HCT116 (cell line): ENCODE measurements at places on chromosomes 2 and 18. TPM values are rescaled to one million over a fixed set of nuclear protein-coding genes. Genes with fewer than 3 reads are reported as not detected.

DNA sequence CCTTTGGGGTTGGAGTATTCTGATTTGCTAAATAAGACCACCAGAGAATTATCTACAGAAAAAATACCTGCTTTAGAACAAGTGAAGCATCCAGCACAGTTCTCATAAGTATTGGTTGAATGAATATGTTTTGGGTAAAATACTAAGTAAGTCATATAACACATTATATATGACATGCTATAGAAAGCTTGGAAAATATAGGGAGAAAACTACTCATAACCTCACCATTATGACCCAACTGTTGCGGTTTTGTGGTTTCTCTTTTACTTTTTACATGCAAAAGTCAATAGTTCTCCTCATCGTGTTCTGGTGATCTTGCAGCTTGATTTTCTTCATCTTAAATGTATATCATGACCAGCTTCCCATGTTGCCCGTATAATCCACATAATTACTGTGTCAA lies 66.2 kb downstream of the DIPK1C start:
- H3K27ac ChIP-seq, result no peak overlapping the region
- peaks cover 31% of the 10 kb centered on the region for H3K27me3 ChIP-seq
- no peak for DNase-seq
- H3K4me3 ChIP-seq, result no peak overlapping the region

The DYSF gene
- 0.89 TPM for total RNA-seq

DNA sequence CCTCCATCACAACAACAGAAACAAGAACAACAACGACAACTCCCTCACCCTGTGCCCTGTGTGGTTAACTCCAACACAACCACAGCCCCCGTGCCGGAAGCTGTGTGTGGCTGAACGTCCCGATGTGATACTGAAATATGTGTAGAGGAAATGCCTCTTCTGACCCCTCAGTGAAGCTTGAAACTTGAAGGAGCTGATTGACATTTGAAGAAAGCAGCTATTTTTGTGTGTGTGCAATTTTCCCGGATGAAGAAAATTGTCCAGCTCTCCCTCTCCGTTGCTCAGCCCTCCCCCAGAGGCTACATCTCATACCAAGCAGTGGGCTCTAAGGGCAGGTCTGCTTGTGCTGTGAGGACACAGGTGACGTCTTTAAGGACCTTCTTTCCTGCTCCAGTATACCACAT lies 173.8 kb downstream of the ICOS start:
- no peaks in the 10 kb centered on the region for H3K36me3 ChIP-seq
- no peak overlapping the region for H3K4me3 ChIP-seq
- no peak overlapping the region for H3K27ac ChIP-seq
- DNase-seq, result no peak
- peaks cover 21% of the 10 kb centered on the region for H3K27me3 ChIP-seq
- no peaks in the 10 kb centered on the region for H3K4me1 ChIP-seq

DNA sequence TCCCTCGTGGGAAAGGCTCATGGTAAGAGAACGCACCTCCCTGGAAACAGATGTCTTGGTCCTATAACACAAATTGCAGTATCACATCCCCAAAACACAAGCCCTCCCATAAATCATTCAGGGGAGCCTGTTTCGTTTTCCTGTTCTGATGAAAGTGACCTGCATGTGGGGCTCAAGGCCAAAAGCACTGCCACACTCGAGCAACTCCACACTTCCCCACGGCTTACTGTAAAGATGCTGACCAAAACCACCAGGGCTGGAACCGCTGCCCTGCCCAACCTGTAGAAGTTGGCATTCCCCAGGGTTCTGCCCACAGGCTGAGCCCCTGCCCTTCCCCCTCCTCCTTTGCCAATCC lies 139.7 kb downstream of the BCL11A start:
- H3K27me3 ChIP-seq, result peaks cover 29% of the 10 kb centered on the region
- no peak for DNase-seq
- no peak overlapping the region for H3K4me3 ChIP-seq
- no peaks in the 10 kb centered on the region for H3K36me3 ChIP-seq

GRCh38 chr18:58385472-58385871 lies 243.4 kb downstream of the ALPK2 start:
- DNase-seq, result no peak
- no peaks in the 10 kb centered on the region for H3K4me1 ChIP-seq
- H3K36me3 ChIP-seq, result 0 out of 2 replicates have a peak, but pooled peaks cover 9% of the 10 kb centered on the region
- no peaks in the 10 kb centered on the region for H3K27me3 ChIP-seq

GRCh38 chr18:9825571-9826073 lies 60.2 kb upstream of the TXNDC2 start:
- no peaks in the 10 kb centered on the region for H3K36me3 ChIP-seq
- H3K27me3 ChIP-seq, result no peaks in the 10 kb centered on the region

The ACADL gene
- not detected for total RNA-seq

- H3K36me3 ChIP-seq, result no peaks in the 10 kb centered on the region
- no peak overlapping the region for H3K4me3 ChIP-seq
- H3K27ac ChIP-seq, result no peak overlapping the region
- no peaks in the 10 kb centered on the region for H3K4me1 ChIP-seq
- no peak for DNase-seq
Measured at GRCh38 chr2:162293122-162293786, 25.2 kb downstream of the IFIH1 start.

DNA sequence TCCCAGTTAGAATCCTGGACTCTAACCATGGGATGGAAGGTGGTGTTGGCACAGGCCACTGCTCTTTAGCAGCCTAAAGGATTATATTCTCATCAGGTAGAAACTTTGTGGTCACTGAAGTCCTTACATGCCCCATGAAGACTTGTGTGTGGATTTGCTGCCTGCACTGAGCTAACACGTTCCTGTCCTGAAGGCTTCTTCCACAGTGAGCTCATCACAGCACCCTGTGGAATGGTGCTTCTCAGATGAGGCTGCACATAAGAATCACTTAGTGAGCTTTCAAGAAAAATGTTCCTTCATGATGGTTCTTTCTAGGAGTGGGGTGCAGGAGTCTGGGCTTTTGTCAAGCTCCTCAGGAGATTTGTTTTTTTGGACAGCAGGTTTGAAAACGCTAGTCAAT lies 26.8 kb downstream of the STAMBP start:
- H3K36me3 ChIP-seq, result peaks cover 14% of the 10 kb centered on the region
- H3K4me3 ChIP-seq, result no peak overlapping the region
- no peaks in the 10 kb centered on the region for H3K27me3 ChIP-seq
- H3K27ac ChIP-seq, result no peak overlapping the region
- H3K4me1 ChIP-seq, result peaks cover 14% of the 10 kb centered on the region
- DNase-seq, result no peak

The PPM1B gene
- total RNA-seq, result 36.9 TPM

The ANKRD62 gene
- total RNA-seq, result 0.34 TPM

DNA sequence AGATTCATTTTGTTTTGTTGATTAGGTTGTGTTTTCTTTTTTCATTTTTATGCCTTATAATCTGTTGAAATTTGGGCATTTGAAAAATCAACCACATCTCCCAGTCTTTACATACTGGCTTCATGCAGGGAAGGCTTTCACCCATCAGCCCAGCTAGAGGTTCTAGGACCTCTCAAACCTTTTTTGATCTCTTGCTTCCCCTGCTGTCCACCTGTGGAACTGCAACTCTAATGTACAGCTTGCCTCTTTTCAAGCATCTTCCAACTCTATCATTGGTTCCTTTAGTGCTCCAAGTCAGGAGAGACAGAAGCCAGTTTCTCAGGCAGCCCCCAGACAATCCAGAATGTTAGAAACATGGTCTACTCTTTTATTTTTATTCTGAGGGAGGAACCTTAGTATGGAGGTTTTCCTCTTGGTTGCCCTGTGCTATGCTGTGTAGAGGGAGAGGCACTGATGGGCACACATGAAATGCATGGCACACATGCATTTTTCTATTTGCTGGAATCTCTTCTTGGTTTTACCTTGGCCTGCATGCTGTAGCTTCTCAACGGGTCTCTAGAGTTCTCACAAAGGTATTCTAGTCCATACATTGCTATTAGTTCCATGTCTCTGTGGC lies 107.2 kb upstream of the L3MBTL4 start:
- H3K27me3 ChIP-seq, result no peaks in the 10 kb centered on the region
- DNase-seq, result no peak
- no peak overlapping the region for H3K4me3 ChIP-seq
- no peak overlapping the region for H3K27ac ChIP-seq
- H3K36me3 ChIP-seq, result no peaks in the 10 kb centered on the region

The EN1 gene
- not detected for total RNA-seq

DNA sequence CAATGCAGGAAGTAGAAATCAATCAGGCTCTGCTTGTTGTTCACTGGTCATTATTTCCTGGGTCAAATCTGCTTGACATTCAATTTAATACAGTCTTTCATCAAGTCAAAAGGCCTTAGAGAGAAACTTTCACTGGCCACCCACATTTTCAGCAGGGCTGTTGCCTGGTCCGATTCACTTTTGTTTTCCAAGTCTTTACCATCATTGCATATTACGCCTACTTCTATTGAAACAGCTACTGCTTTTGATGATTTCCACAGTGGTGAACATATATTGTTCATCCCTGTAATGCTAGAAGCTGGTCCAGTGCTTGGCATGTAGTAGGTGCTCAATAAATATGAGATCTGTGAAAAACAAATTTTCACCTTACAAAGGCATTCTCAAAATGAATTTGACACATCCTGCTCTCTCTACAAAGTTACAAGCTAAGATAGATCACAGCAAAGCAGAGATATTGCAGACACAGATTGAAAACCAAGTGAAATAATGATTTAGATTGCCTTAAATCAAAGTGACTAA lies 600.1 kb downstream of the ARHGAP15 start:
- no peak for DNase-seq
- H3K36me3 ChIP-seq, result no peaks in the 10 kb centered on the region
- no peak overlapping the region for H3K27ac ChIP-seq
- no peaks in the 10 kb centered on the region for H3K4me1 ChIP-seq
- H3K4me3 ChIP-seq, result no peak overlapping the region
- H3K27me3 ChIP-seq, result no peaks in the 10 kb centered on the region

- H3K4me1 ChIP-seq, result peaks cover 34% of the 10 kb centered on the region
- H3K4me3 ChIP-seq, result no peak overlapping the region
- no peak overlapping the region for H3K27ac ChIP-seq
- H3K27me3 ChIP-seq, result no peaks in the 10 kb centered on the region
Measured at GRCh38 chr2:223854741-223855140, 17.4 kb upstream of the AP1S3 start.

DNA sequence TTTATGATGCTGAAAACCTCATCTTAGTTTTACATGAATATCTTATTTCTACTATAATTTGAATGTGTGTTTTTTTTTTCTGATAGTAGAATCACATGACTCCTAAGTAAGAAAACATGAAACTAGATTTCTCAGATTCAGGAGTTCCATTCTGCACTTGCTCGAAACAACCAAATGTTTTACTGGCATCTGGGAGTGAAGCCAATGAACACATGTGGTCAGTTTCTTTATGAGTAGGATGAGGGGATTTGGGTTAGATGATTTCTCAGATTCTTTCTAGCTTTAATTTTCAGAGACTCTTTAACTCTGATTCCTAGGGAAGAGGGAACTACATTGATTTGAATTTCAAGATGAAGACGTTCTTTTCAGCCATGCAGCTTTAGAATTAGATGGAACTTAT lies 225.0 kb upstream of the NT5C1B start:
- H3K27me3 ChIP-seq, result 0 out of 2 replicates have a peak, but pooled peaks cover 11% of the 10 kb centered on the region
- no peaks in the 10 kb centered on the region for H3K36me3 ChIP-seq
- no peak overlapping the region for H3K27ac ChIP-seq
- no peak overlapping the region for H3K4me3 ChIP-seq
- no peaks in the 10 kb centered on the region for H3K4me1 ChIP-seq

- no peak for DNase-seq
- no peak overlapping the region; the same call in 1 of the 2 replicates for H3K27ac ChIP-seq
- H3K4me3 ChIP-seq, result no peak overlapping the region
Measured at GRCh38 chr2:239465017-239466001, 64.5 kb upstream of the HDAC4 start.

DNA sequence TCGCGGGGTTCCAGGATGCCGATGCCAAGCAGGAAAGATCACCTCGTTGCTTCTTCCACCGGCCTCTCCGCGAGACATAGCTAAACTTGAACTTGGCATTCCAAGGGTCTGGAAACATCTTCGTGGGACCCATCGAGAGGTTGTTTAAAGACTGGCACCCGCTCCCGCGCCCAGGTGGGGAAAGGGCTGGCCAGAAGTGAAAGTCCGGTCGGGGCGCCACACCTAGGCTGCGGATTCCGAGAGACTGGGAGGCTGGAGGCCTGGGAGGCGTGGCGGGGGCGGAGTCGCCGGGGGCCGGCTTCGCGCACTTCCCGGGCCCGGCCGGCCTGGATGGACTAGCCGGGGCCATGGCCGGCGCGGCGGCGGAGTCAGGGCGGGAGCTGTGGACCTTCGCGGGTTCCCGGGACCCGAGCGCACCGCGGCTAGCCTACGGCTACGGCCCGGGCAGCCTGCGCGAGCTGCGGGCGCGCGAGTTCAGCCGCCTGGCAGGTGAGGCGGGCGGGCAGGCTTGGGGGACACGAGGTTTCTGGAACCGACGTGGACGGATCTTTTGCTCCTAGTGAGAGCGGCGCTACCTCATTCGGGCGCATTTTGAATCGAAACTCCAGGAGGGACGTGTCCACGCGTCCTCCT lies at the start of gene MOCOS:
Gene MOCOS (plus strand): TSS at position 305 of the 633 bp plus-strand sequence. CDS start 43 bp downstream, at position 348.
- peak within 1 kb of the TSS; percentile 87 for H3K4me3 ChIP-seq
- peak within 1 kb of the TSS; percentile 62 for H3K27ac ChIP-seq
- H3K36me3 ChIP-seq, result no peaks in the 10 kb centered on the region
- DNase-seq, result peak; percentile 29

- no peaks in the 10 kb centered on the region for H3K27me3 ChIP-seq
- no peak overlapping the region for H3K4me3 ChIP-seq
- DNase-seq, result no peak
- H3K4me1 ChIP-seq, result peaks cover 43% of the 10 kb centered on the region
Measured at GRCh38 chr2:74869517-74869916, 35.6 kb downstream of the HK2 start.

GRCh38 chr2:167475791-167476190 lies 587.5 kb downstream of the XIRP2 start:
- no peak overlapping the region for H3K27ac ChIP-seq
- DNase-seq, result no peak
- H3K36me3 ChIP-seq, result no peaks in the 10 kb centered on the region
- peaks cover 3% of the 10 kb centered on the region; the same call in 1 of the 2 replicates for H3K27me3 ChIP-seq

GRCh38 chr18:78643004-78643403 lies 336.6 kb upstream of the SALL3 start:
- DNase-seq, result no peak
- no peaks in the 10 kb centered on the region for H3K27me3 ChIP-seq
- H3K4me1 ChIP-seq, result no peaks in the 10 kb centered on the region
- H3K4me3 ChIP-seq, result no peak overlapping the region
- no peaks in the 10 kb centered on the region for H3K36me3 ChIP-seq

- no peak overlapping the region for H3K27ac ChIP-seq
- no peaks in the 10 kb centered on the region for H3K36me3 ChIP-seq
- no peak for DNase-seq
- no peak overlapping the region for H3K4me3 ChIP-seq
Measured at GRCh38 chr2:195532255-195532627, 124.8 kb upstream of the SLC39A10 start.

The HSBP1L1 gene
- total RNA-seq, result 41.4 TPM

The G6PC2 gene
- total RNA-seq, result not detected

The CROCC2 gene
- total RNA-seq, result not detected

GRCh38 chr18:63283305-63284094 lies 36.1 kb downstream of the BCL2 start:
- H3K4me1 ChIP-seq, result no peaks in the 10 kb centered on the region
- H3K4me3 ChIP-seq, result no peak overlapping the region
- H3K36me3 ChIP-seq, result no peaks in the 10 kb centered on the region
- peaks cover 14% of the 10 kb centered on the region; the same call in 1 of the 2 replicates for H3K27me3 ChIP-seq
- H3K27ac ChIP-seq, result no peak overlapping the region
